ENCODE measurements at places on chromosomes 11 and 22.

- H3K27ac ChIP-seq, result no peak overlapping the region
- no peaks in the 10 kb centered on the region for H3K4me1 ChIP-seq
- H3K36me3 ChIP-seq, result no peaks in the 10 kb centered on the region
- no peak for DNase-seq
Observed at GRCh38 chr11:26297189-26297975, 34.5 kb upstream of the ANO3 start.

GRCh38 chr22:32005453-32005852 is 37.6 kb upstream of the SLC5A1 start:
- H3K4me1 ChIP-seq, result no peaks in the 10 kb centered on the region
- no peaks in the 10 kb centered on the region for H3K36me3 ChIP-seq
- no peak overlapping the region for H3K4me3 ChIP-seq

DNA sequence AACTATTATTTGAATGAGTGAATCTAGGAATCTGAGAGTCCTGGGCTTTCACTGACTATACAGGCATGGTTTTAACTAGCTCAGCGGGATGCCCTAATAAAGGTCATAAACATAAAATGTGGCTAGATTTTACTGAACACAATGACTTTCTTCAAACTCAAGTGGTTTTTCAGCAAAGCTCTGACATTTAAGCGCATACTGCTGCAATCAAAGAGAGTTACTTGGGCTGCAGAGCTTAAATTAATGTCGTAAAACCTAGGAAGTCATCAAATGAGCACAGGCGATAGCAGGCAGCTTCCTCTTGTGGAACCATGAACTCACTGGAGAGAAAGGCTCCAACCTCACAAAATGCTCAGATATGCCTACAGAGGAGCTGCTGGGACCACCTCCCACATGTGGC is 6.7 kb downstream of the CSNK2A3 start:
- H3K27me3 ChIP-seq, result no peaks in the 10 kb centered on the region
- H3K4me1 ChIP-seq, result peaks cover 3% of the 10 kb centered on the region
- no peak overlapping the region for H3K4me3 ChIP-seq

DNA sequence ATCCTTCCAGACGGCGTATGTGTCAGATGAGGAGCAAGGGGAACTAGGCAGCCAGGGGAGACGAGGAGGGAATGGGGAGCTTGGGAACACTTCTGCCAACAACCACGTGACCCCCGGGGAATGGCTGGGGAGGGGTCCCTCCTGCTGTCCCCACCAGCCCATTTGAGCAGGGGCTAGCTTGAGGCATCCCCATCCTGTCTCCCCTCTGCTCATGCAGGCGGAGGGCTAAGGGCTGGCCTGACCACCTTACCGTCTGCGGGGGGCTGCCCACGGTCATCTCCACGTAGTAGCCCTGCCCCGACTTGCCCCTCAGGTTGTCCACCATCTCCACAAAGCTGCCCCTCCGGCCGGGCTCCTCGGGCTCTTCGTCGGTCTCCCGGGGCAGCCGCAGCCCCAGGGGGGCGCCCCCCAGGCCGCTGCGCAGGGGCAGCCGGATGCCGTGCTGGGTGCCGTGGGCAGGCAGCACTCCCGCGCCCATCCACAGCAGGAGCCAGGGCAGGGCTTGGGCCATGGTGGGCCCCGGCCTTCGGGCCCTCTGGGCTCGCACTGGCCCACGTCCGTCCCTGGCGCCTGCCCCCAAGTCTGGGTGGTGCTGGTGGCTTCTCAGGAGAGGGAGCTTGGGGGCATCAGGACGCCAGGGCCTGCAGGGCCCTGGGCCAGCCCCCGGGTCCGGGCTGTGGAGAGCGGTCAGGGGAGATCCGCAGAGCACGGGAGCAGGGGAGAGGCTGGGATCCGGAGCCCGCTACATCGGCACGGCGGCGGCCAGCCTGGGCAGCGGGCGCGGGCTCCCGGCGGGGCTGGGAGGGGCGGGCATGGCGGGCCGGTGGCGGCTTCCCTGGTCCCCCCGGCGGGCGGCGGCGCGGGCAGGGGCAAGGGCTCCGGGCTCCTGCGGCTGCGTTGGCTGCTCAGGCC is 515 bp downstream of the BACE1 start:
- peak overlapping the region; percentile 75 for H3K27ac ChIP-seq
- H3K4me1 ChIP-seq, result peaks cover 24% of the 10 kb centered on the region
- H3K27me3 ChIP-seq, result no peaks in the 10 kb centered on the region
- H3K4me3 ChIP-seq, result peak overlapping the region; percentile 97

DNA sequence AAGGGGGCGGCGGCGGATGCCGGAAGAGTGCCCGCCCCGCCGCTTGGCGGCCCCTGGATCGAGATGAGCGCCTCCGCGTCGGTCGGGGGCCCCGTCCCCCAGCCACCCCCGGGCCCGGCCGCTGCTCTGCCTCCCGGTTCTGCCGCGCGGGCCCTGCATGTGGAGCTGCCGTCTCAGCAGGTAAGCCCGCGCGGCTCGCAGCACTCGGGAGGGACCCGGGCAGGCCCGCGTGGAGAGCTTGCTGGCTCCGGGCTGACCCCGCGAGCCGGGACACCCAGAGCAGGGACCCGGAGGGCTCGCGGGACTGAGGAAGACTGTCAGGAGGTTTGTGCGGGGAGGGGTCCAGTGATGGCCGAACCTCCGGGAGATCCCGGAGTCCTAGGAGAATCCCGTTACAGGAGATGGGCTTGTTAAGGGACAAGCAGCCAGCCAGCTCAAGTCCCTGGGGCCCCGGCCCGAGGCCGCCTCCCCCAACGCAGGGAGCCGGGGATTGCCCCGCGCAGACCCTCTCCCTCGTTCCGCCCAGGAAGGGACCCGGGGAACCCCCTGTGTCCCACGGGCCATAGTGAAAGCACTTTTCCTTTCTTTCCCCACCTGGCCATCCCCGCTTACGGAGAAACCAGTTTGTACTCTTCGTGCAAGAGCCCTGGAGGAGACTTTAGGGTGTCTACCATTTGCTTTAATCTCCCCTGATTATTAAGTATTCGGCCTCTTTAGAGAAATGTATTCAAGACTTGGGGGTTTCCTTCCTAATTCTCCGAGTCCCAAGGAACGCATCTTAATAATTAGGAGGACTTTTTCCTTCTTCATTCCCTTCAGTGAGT is 547 bp downstream of the UVRAG start:
- H3K27ac ChIP-seq, result peak overlapping the region; percentile 88
- H3K4me3 ChIP-seq, result peak overlapping the region; percentile 97
- no peaks in the 10 kb centered on the region for H3K36me3 ChIP-seq
- no peak for DNase-seq

DNA sequence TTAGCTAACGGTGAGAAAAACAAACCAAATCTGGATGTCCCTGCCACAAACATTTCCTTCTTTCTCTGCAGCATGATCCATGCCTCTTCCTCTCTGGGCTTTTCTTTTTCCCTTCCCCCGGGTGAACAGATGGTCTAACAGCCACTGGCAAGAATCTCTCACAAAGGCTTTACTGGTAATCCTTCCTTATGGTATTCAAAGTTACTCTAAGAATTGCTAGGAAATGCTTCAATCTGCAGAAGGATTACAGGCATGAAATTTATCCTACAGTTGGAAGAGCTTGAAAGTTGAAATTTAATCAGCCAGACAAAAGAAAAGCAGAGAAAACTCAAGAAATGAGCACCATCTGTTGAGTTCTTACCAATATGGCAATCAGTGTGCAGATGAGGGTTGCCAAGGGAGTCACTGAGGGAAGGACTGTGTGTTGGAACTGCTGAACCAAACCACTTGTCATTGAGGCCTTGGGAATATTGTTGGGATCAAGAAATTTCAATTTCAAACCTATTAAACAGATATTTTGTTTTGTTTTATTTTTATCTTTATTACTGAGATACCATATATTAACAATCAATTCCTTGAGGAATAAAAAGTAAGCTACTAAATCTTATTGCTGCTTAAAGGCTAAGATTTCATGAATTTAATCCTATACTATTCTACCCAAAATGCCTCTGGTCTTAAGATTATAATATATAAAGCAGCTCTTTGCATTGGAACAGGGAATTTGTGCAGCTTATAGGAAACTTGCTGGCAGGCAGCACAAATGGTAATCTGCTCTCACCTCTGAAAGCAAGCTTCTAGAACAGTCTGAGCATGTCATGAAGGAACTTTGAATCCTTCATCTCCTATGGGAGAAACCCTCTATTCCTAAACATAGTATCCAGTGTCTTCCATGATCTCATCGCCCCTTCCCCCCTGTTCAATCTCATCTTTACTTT is 29.7 kb upstream of the NDUFC2 start:
- DNase-seq, result no peak
- no peaks in the 10 kb centered on the region for H3K27me3 ChIP-seq

DNA sequence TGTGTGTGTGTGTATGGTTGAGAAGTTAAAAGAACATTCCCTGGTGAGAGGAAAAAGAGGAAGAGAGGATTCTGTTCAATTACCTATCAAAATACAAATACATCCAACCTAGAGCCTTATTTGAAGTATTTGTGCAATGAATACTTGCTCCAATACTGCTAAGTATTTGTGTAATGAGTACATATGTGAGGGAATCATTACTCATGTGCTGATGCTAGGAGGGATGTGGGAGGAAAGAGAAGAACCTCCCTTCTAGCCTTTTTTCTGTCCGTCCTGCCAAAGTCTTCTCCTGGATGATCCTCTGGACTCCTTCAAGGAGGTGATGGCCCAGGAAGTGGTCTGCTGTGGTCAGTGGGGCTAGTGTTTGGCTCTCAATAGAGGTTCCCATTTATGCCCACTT is 36.0 kb upstream of the ACCSL start:
- no peaks in the 10 kb centered on the region for H3K27me3 ChIP-seq
- H3K4me3 ChIP-seq, result no peak overlapping the region
- peaks cover 34% of the 10 kb centered on the region for H3K4me1 ChIP-seq
- no peaks in the 10 kb centered on the region for H3K36me3 ChIP-seq

DNA sequence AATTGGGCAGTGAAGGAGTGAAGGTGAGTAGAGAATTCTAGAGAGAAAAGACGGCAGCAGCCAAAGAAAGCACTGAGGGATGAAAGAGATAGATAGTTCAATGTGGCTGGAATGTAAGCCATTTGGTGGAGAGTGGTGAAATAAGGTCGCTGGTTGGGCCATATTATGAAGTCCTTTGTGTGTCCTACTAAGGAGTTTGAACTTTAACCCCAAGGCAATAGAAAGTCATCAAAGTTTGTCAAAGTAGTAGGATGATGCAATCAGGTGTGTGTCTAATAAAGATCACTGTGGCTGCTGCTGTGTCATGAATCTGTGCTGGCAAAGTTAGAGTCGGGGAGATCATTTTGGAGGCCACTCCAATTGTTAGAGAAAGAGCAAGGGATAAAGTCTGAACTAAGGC is 18.7 kb downstream of the RNF121 start:
- H3K27ac ChIP-seq, result no peak overlapping the region
- H3K4me3 ChIP-seq, result no peak overlapping the region
- H3K27me3 ChIP-seq, result no peaks in the 10 kb centered on the region
- no peak for DNase-seq

- no peak for DNase-seq
- H3K27ac ChIP-seq, result peak overlapping the region; percentile 97
- H3K4me1 ChIP-seq, result peaks cover 40% of the 10 kb centered on the region
- peak overlapping the region; percentile 80 for H3K4me3 ChIP-seq
Observed at GRCh38 chr22:46058591-46059519, 81.9 kb upstream of the WNT7B start.

DNA sequence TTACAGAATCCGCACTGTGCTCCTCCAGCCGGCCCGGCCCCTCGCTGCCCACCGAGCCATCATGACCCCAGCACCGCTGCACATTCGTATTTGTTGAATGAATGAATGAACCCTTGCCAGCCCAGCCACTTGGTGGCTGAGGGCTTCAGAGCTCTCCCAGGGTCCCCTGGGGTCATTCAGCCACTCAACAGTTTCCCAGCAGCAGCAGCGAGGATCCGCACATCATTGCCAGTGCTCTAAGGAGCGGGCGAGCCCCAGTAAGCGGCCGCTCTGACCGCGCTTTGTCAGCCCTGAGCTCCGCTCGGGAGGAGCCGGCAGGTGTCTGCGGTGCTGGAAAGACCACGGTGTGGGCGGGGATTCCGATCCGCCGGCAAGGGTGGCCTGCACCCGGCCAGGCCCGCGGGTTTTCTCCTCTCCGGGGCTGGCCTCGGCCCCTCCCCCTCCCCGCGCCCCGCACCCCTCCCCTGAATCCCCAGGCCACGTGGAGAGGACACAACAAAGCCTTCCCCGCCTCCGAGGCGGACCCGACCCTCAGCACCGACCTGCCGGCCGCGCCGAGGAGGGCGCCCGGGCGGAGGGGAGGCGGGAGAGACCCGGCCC is 563 bp downstream of the BID start:
- no peak for DNase-seq
- H3K4me3 ChIP-seq, result peak overlapping the region; percentile 81
- H3K36me3 ChIP-seq, result no peaks in the 10 kb centered on the region
- peaks cover 3% of the 10 kb centered on the region for H3K4me1 ChIP-seq

DNA sequence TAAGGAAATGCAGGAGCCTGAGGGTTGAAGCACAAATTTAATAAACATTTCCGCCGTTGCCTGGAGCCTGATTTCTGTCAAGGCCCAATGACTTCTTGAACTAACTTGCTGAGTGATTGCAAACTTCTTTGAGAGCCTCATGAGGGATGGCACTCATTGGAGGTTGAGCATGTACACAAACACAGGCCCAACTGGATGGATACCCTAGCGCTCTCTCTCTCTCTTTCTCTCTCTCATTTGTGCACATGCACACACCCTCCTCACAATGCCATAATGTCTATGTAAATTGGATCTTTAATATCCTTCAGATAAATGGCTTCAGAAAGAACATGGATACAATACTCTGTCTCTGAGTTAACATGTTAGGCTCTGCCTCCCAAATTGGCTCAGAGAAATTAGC is 597.7 kb upstream of the CADM1 start:
- DNase-seq, result no peak
- H3K27me3 ChIP-seq, result no peaks in the 10 kb centered on the region
- no peaks in the 10 kb centered on the region for H3K4me1 ChIP-seq
- no peak overlapping the region for H3K4me3 ChIP-seq
- no peak overlapping the region for H3K27ac ChIP-seq

All from thoracic aorta (tissue), 2 donors.